Right ventricle myocardium inferior (tissue), 1 donor: ENCODE measurements at places on chromosomes 7 and 10. TPM values are rescaled to one million over a fixed set of nuclear protein-coding genes. Genes with fewer than 3 reads are reported as not detected.

DNA sequence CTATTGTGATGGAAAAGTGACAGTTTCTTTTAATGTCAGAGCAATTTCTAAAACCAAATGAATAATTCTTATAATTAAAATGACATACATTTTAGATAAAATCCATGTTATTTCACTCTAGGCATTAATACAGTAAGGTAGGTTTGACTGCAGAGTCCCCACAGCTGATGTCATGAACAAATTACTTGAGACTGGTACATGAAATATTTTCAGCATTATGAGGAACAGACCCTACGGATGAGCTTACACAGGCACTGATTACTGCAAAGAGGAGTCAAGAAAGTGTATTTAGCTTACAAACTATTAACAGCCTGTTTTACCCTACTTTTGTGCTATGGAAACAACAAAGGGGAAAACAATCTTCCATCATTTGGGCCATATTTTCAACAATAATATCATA is 8.9 kb downstream of the COL1A2 start:
- no peak for DNase-seq

DNA sequence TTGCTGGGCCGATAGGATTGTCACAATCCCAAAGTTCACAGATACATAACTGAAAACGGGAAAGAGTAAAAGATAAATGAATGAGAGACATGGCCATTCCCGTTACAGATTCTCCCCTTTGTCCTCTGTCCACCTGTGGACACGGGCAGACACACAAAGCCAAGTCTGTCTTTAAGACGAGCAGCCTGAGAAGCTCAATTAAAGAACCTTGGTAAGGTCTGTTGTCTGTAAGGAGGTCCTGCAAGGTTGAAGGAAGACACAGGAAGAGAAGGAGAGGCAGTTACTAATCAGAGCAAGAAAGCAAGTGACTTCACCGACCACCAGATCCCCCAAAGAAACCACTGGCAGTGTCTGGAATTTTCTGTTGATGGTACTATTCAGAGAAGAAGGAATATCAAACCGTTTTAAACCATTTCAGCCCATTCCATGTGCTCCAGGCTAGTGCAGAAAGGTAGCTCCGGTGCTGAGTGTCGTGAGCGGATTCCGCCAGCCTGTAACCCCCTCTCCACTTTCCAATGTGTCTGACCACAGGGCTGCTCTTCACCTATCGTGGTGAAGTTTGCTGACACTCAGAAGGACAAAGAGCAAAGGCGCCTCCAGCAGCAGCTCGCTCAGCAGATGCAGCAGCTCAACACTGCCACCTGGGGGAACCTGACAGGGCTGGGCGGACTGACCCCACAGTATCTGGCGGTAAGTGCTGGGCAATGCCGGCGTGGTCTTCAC is 252.6 kb downstream of the CELF2 start:
- DNase-seq, result peak; percentile 85

GRCh38 chr10:79149662-79150443 is 81.1 kb downstream of the ZMIZ1 start:
- DNase-seq, result peak; percentile 94

- peak; percentile 78 for DNase-seq
Observed at GRCh38 chr10:96130326-96130995, 364 bp downstream of the ZNF518A start.

GRCh38 chr10:126732308-126732707 is 61.8 kb upstream of the C10orf90 start:
- DNase-seq, result no peak

DNA sequence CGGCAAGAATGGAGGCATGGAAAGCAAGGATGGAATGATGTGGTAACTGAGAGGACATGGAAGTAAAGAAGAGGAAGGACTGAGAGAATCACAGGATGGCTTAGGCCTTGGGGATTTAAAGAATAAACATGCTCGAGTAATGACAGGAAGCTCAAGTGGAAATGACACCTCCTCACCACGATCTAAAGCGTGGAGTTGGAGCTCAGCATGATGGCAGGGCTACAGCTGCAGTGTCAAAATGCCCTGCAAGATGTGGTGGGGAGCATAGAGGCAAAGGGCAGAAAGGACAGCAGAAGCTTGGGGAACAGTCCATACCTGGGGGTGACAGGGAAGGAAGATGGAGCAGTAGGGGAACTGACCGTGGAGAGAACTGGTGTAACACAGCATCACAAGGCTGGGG is 229.5 kb upstream of the PLXNA4 start:
- DNase-seq, result no peak

GRCh38 chr7:130822642-130823041 is 88.6 kb upstream of the KLF14 start:
- DNase-seq, result no peak

GRCh38 chr10:618229-618989 is 71.1 kb downstream of the DIP2C start:
- no peak for DNase-seq

- no peak for DNase-seq
Observed at GRCh38 chr7:105712877-105713276, 131.6 kb upstream of the EFCAB10 start.

DNA sequence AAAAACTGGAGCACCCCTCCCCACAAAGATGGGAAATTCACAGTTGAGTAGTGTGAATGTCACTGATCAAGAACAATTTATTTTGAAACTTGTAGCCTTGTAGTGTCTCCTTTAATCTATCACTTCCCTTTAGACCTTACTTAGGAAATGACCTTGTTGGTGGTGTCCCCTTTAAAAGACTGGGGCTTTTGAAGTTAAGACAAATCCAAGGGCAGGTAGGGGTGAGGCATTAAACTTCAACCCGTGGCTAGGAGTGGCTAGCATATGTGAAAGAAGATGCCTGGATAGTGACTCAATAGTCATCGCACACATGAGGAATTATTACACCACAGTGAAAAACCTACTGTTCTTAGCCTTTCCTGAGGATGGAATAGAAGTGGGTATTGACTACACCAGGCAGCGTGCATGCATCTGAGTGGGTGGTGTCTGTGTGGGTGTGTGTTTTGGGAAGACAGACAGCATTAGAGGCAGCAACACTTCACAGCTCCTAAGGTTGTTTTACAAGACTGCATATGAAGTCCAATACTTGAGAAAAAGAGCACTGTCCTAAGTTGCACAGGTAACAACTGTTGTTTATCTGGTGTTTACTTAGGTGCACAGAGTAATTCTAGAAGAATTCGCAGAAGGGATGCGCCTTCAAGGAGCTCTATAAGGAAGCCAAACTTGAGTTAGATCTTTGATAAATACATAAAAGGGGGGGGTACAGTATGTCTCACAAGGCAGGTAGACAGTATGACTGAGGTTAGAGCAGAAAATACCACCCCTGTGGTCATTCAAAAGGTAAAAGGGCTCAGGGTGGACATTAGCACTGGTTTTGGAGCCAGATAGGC is 32.9 kb downstream of the ABLIM1 start:
- DNase-seq, result no peak

DNA sequence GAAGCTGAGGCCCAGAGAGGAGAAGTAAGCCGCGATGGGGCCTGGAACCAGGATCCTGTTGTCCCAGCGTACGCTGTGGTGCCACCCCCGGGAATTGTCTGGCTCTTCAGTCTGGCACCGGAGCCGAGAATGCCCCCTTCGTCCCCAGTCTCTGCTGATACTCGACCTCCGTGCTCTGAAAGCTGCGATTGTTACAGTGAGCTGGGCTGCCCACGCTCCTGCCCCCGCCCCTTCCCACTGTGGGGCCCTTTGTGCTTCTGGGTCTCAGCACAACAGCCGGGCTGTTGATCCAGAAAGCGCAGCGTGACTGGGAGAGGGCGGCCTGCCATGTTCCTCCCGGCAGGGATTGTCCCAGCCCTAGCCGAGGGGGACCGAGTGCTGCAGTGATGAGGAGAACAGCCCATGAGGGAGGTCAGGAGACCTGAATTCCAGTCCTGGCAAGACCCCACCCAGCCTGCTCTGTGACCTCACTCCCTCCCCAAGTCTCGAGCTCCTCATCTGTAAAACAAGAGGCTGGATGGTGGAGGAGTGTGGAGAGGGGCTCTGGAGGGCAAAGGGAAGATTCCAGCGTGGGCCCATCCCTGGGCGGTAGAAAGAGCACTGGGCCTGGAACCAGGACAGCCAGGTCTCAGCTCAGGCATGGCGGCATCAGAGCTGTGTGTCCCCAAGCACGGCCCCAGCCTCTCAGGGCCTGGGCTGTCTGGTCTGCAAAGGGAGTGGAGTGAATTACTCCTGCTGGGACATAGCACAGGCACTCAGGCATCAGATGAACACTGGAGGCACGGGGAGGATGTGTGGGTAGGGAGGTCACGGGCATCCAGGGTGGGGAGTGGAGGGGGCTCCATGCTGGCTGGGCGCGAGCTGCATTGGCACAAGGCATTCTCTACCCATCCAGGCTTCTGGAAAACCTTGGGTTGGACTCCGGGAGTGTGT is 43.6 kb downstream of the TSPAN15 start:
- no peak for DNase-seq

DNA sequence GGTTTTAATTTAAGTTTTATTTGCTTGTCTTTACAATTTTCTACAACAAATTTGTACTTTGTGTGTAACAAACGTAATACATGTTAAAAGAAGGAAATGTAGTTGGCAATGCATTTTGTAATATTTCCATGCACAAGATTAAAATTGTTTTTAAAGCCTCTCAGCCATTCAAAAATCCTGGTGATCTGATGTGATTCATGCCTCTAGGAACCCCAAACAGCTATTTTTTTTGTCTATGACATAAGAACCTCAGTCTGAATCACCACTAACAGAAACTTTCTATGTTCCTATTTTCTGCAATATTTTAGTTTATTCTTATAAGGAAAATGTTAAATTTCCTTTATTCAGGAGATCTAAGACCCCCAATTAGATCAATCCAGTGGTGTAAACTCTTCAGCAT is 183.1 kb upstream of the YAE1 start:
- no peak for DNase-seq

LAMB1 gene
- total RNA-seq, result 83.2 TPM

ZWINT gene
- 2.0 TPM for total RNA-seq
